Activated CD4-positive, alpha-beta T cell treated with anti-CD3 and anti-CD28 coated beads, Interleukin-10, Interleukin-2, amounts not matched to agents 100 ng/mL and 50 ng/mL, durations not matched to agents 16 hours and 8 hours (primary cell): ENCODE measurements at places on chromosomes 13 and 19.

GRCh38 chr19:48480183-48480557, 11.0 kb downstream of the CYTH2 start:
- peak; percentile 10 for DNase-seq

- DNase-seq, result no peak
These were observed 151.7 kb downstream of the DLEU7 start for GRCh38 chr13:50691681-50692263.

DNA sequence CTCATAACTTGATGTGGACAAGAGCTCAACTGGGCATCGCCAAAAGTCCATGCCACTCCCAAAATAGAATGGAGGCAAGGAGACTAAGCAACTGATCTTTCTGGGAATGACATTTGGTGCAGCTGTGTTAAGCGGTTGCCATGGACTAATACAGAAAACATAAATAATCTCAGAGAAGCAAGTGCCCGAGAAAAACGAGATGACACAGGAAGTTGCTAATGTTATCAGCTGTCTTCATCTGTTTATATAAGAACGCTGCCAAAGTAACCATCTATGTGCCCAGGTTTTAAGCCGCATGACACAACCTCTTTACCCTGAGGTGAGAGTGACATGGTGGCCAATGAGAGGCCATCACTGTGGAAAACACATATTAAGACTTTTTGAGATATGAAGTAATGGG, 54.9 kb upstream of the SACS start:
- DNase-seq, result no peak

DNA sequence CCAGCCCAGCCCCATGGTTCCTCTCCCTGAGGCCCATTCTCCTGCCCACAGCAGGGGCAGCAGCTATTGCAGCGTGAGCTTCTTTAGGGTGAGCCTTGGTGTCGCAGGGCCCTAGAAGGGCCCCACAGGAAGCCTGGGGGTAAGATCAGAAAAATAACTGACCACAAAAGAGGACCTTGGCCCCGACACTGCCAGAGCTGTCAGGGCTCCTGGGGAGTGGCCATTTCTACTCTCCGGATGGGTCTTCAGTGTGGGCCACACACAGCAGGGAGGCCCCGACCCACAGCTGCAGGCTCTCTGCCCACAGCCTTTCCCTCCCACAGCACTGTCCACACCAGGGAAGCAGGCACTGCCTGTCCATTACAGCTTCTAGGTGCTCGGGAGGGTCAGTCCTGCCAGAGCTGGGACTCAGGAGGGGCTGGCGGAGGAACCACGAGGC, 3.5 kb upstream of the SIGLEC8 start:
- DNase-seq, result no peak

DNA sequence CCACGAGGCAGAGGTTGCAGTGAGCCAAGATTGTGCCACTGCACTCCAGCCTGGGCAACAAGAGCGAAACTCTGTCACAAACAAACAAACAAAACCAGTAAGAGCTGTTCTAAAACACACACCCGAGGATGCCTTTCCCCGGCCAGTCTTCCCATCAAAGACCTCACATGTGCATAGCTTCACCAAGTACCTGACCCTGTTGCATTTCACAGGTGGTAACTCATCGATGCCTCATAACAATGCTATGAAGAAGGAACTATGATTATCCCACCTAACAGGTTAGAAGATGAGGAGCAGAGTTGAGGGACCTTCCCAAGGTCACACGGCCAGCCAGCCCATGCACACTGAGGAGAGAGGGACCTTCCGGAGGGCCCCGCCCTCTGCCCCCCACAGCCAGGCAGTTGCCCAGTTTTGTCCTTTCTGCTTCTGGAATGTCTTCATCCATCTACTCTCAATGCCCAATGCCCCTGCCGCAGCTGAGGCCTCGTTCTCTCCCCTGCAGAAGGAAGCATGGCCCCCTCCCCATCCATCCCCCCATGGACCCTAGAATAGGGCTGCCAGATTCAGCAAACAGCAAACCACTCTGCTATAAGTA, 16.8 kb upstream of the LENG8 start:
- DNase-seq, result no peak

DNA sequence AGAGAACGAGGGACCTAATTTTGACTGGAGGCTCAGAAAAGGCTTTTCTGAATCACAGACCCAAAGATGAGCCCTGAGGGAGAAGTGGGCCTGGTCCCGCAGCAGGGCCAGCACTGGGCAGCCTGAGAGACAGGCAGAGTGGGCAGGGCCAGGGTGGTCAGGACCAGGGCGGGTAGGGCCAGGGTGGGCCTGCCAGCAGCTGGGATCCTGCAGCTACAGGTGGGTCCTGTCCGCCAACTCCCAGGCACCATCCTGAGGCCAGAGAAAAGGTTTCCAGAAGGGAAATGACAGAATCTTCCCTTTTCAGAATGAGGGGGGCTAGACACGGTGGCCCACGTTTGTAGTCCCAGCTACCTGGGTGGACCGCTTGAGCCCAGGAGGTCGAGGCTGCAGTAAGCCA, 23.7 kb downstream of the LATS2 start:
- no peak for DNase-seq

DNA sequence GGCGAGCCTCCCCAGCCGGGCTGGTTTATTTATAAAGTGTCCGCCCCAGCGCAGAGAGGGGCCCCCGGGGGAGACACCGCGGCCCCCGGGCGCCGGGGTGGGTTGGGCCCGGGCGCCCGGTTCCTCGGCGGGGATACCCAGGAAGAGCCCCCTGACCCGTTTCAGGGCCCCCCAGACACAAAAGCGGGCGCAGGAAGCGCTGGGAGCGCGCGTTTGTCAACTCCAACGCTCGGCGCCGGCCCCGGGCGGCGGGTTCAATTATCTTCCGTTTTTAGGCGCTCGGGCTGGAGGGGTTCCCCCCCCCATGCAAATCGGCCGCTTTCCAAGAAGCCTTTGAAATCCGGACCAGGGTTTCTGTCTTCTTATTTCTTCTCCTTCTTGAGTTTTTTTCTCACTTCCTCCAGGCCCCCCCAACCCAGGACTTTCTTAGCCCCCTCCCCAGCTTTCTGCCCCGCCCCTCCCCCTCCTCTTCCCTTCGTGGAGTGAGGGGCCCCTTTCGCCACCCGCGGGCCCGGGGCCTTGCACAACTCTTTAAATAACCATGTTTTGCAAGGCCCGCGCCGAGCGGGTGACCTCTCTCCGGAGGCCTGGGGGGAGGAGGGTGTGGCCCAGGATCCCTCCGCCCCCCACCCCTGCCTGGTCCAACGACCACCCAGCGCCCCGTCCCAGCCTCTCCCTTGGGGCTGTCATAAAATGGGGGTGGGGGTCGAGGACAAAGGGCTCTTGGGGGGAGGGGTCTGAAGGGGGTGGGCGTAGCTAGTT, 935 bp downstream of the ARID3A start:
- DNase-seq, result peak; percentile 57

- DNase-seq, result no peak
These were observed 28.7 kb downstream of the COMP start for GRCh38 chr19:18762125-18763023.

DNA sequence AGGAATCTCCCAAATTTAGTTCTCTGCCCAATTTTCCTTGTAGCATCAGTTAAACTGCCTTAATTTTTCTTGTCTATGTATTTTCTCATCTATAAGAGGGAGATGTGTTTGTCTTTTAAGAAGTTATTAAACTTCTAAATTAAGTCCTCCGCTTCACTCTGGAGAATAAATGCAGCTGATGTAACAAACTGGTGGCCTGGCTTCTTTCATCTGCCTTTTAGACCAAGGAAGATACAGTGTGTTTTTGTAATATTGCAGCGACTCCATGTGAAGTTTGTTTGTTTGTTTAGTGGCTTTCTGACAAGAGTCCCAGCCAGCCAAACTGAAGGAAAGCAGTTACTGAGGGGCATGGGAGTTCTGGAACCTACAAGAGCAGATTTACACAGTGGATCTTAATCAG, 56.4 kb downstream of the KLF12 start:
- DNase-seq, result no peak

DNA sequence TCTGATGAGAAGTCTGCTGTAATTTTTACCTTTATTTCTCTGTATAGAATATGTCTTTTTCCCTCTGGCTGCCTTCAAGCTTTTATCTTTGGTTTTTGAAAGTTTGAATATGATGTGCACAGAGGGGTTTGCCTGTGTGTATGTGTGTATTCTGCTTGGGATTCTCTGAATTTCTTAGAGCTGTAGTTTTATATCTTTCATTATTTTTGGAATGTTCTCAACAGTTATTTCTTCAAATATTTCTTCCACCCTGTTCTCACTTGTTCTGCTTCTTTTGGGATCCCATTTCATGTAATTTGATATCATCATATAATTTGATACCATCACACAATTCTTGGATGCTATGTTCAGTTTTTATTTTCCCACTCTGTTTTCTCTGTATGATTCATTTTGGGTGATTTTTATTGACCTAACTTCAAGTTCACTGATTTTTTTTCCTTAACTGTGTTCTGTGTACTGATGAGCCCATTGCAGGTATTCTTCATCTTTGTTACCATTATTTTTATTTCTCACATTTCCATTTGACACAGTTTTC, 7.5 kb downstream of the COG3 start:
- DNase-seq, result no peak

GRCh38 chr19:29232315-29232852, 19.4 kb upstream of the UQCRFS1 start:
- no peak for DNase-seq

DNA sequence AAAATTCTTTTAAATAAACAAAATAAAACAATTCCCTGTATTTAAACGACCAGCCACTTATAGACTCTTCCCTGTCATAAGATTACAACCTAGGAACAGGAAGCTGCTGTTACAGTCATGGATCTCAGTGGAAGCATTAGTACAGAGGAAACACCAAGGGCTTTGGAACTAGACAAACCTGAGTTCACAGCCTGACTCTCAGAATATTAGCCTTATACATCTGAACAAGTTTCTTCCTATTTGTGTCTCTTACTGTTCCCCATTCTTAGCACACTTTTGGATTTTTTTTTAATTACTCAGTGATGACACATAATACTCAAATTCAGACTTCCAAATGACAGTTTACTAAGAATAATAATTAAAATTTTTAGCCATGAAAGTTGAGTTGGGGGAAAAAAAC, 46.1 kb downstream of the ZDHHC20 start:
- no peak for DNase-seq

- no peak for DNase-seq
These were observed 1411.2 kb upstream of the MIR17HG start for GRCh38 chr13:89936256-89936655.
